Mucosa of descending colon (tissue), 3 donors: ENCODE measurements at places on chromosomes 7 and 10. TPM values are rescaled to one million over a fixed set of nuclear protein-coding genes. Genes with fewer than 3 reads are reported as not detected.

The HECW1 gene
- total RNA-seq, result 0.76 TPM

The CALHM1 gene
- total RNA-seq, result not detected

GRCh38 chr10:17046989-17047388 lies 82.6 kb downstream of the CUBN start:
- DNase-seq, result no peak

- no peak for DNase-seq
Observed at GRCh38 chr7:151759591-151760042, 117.3 kb downstream of the PRKAG2 start.

- DNase-seq, result no peak
Observed at GRCh38 chr10:130137090-130137448, 878 bp downstream of the GLRX3 start.

DNA sequence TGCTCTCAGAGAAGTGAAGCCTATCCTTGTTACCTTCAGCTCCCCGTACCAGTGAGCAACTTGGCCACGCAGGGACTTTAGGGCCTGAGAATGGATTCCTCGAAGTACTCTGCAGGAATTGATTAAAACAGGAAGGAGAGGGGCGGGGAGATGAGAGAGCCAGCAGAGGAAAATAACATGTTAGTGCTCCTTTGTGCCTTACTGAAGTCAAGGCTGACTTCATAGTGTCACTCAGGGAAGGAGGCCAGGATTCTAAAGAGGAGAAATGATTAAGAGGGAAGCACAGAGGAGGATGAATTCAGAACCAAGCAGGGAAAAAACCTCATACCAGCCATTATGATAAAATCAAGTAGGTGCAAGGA lies 195.6 kb upstream of the RHOBTB1 start:
- no peak for DNase-seq

- DNase-seq, result no peak
Observed at GRCh38 chr10:34433241-34434076, 381.6 kb downstream of the PARD3 start.

GRCh38 chr10:92131275-92131820 lies 159.5 kb downstream of the CPEB3 start:
- DNase-seq, result no peak

- no peak for DNase-seq
Observed at GRCh38 chr7:99270702-99271101, 1.9 kb upstream of the MYH16 start.

- no peak for DNase-seq
Observed at GRCh38 chr10:14486777-14487487, 156.2 kb upstream of the FRMD4A start.

GRCh38 chr7:121372376-121373010 lies 23.6 kb downstream of the FAM3C start:
- no peak for DNase-seq

GRCh38 chr7:150449206-150449952 lies 1.1 kb upstream of the GIMAP8 start:
- DNase-seq, result no peak
